Fibroblast of skin of right biceps (primary cell): ENCODE measurements at places on chromosomes 12 and 14.

DNA sequence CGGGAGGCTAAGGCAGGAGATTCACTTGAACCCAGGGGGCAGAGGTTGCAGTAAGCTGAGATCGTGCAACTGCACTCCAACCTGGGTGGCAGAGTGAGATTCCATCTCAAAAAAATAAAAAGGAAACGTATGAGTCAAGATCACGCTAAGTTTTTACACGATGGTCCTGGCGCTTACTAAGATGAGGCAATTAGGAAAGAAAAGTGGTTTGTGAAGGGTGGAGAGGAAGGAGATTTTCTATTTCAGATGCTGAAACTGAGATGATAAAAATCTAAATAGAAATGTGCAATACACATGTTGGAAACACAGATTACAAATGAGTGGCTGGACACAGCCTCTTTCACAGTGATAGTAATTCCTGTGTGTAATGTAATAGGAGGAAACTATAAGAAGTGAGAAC, 63.2 kb downstream of the KDM5A start:
- peak; percentile 5 for DNase-seq

DNA sequence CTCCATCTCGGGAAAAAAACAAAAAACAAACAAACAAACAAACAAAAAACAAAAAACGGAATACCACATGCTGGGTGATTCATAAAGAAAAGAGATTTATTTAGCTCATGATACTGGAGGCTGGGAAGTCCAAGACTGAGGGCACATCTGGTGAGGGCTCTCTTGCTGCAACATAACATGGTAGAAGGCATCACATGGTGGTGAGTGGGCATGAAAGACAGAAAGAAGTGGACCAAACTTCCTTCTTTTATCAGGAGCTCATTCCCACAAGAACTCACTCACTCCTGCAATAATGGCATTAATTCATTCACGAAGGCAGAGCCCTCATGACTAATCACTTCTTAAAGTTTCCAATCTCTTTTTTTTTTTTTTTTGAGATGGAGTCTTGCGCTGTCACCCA, 8.0 kb upstream of the LGMN start:
- no peak for DNase-seq

DNA sequence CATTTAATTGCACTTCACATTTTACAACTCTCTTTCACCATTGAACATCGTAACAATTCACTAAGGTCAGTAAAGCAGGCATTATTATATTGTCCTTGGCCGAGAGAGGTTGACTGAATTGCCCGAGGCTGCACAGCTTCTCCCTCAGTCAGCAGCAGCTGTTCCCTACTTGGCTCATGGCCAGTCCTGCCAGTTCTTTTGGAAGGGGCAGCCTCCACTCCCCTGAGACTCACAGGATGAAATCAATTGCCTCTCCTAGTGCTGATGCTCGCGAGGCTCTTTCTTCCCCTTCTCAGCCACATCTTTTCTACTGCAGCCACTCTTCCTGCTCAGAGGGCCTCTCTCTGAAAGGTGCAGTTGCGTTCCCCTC, 79.9 kb upstream of the KCNA1 start:
- no peak for DNase-seq

DNA sequence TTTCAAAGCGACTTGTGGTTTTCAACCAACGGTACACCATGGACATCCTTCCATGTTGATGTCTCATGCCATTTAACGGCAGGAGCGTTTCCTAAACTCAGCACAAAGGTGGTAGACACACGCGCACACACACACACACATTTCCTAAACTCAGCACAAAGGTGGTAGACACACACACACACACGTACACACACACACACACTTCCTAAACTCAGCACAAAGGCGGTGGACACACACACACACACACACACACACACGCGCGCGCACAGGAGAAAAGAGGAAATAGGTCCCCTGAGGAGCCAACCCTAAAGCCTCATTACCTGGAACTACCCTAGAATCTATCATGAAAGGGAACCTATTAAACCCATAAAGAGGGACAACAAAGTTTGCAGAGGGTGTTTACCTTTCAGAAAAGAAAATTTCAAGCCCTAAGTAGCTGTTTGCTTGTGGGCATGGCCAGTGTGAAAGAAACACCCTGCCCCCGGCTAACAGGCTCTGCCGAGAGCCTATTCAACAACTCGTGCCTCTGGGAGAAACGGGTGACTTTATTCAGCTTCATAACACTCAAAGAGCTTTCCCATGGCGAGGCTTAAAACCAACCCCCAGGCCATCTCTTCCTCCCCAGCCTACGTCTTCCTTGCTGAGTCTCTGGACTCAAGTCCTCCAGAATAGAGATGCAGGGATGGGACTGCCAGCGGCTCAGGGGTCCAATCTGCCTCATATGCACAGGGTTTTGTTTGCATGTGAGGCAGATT, 31.8 kb downstream of the SLC8B1 start:
- DNase-seq: no peak
